Anterior cingulate cortex (tissue), 58 donors: ENCODE measurements at places on chromosomes 3 and 15.

GRCh38 chr15:79540551-79540950, 108.4 kb downstream of the MINAR1 start:
- no peak for DNase-seq

- no peak for DNase-seq
These were observed 46.6 kb upstream of the ARPP21 start for GRCh38 chr3:35592589-35593295.

- no peak for DNase-seq
These were observed 161.2 kb downstream of the ALCAM start for GRCh38 chr3:105527949-105528348.

DNA sequence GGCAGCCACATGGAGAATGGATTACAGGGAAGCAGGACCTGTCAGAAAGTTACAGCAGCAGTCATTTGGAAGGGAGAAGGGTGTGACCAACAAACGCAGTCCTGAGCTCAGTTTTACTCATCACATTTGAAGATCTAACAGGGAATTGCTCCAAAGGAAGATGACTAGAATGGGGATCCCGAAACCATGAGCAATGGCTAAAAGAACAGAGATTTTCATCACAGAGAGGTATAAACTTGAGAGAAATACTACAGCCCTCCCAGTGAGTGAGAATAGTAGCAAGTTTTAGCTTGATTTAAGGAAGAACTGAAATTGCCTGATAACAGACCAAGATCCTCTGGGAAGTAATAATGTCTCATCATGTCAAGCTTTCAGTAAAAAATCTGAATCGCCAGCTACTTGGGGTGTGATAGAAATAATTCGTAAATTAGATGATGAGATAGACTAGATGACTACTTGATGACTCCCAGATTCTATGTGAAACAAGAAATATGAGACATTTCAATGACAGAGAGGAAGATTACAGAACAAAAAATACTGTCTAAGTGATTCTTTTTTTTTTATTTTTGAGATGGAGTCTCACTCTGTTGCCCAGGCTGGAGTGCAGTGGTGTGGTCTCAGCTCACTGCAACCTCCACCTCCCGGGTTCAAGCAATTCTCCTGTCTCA, 16.9 kb downstream of the CD47 start:
- no peak for DNase-seq

DNA sequence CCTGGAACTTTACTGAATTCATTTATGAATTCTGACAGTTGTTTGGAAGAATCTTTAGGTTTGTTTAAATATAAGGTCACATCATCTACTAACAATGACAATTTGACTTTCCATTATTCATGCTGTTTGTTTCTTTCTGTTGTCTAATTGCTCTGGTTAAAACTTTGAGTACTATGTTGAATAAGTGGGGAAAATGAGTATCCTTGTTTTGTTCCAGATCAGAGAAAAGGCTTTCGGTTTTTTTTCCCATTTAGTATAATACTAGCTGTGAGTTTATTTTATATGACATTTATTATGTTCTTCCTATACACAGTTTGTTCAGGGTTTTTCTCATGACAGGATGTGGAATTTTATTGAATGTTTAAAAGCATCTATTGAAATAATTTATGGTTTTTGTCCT, 11.3 kb upstream of the TUBGCP5 start:
- DNase-seq: no peak

DNA sequence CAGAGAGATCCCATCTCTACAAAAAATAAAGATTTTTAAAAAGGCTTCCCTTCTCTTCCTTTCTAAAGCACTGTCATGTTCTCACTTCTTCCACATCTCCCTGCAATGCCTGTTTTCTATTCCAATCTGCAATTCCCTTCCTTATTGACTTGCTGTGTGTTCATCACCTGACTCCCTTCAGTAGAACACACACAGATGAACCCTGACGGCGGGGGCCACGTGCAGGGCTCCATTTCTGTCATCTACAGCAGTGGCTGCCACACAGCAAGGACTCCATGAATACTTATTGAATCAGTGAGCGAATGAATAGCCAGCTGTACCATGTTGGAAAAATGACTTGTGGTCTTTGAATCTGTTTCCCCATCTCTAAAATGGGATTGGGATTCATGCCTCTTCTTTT, 26.1 kb downstream of the BHLHE40 start:
- no peak for DNase-seq

DNA sequence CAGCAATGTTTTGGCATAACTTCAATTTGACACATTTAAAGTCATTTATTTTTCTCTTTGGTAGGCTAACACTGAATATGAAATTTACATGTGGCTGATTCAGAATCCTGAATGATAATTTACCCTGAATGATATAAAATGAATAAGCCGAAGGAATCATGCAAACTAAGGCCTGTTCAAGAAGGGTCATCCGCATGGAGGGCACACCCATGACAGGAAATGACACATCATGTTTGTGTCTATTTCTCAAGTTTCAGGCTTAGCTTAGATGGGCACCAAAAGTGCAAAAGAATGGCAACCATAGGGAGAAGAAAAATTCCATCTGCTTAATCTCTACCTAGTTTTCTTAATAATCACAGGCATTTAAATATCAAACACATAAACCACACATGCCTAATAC, 141.5 kb downstream of the DUT start:
- no peak for DNase-seq

DNA sequence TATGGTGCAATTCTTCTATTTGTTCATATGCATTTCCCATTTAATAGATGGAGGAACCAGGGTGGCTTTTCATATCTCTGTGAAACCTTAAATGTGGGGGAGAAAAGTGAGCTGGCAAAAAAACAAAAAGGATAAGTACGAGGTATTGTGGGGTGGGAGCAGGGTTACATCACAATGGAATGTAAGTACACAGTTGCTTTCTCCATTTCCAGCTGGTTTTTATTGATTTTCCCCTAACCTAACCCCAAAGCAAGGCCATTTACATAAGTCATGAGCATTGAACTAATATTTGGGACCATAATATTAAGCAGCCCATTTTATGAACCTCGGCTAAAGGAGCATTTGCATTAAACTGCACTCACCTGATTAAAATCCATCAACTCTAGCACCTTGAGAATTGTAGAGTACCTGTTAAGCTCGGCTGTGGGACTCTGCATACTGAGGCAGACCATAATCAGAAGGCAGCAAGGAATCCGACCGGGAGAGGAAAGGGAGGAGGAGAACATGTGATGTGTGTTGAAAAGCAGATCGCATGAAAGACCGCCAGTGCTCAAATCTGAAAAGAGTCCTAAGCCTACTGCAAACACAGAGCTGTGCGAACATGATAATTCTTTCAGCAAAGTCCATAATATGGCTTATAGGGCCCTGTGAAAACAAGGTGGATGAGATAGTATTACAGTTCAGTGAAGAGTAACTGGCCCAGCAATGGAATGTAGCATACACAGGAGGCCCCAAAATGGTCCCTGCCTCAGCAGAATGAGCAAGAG, 513.4 kb downstream of the FHIT start:
- DNase-seq: no peak

DNA sequence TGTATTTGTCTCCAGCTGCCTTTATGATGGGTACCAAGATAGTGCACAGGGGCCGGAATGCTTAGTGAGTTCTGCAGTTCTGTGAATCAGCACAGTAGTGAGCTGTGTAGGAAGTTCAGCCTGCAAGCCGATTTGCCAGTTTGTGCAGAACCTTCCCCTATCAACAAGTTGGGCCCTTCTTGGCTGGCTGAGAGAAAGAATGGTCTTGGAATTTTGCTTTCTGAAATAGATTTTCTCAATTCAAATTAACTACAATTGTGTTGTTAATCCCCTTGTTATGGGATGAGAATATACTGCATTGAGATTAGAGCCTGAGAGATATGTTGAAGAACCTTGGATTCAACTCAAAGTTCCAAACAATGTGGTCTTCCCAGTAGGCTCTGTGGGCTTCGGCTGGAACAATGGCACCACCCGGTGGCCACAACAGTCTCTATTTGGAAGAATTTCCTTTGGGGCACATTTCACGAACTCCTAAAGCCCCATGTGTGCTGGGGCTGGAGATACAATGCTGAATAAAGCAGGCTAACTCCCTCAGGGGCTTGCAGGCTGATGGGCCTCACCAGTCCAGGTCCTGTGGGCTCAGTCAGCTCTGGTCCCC, 59.1 kb downstream of the TRIM42 start:
- peak; percentile 7 for DNase-seq

DNA sequence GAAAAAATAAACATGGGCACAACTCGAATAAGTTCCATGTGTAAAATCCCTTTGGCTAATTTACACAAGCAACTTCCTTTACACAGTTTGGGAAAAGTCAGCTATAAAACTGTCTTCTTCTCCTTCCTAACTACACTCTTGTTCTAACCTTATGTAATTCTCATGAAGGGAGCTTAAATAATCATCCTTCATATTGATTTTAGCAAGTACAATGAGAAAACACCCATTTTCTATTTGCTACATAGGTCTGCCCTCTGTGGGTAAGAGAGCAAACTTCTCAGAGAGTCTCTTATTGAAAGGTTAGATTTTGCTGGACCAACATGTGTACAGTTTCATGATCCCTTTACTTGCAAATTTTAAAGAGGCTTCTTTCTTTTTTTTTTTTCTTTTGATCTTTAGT, 398.5 kb downstream of the ROBO1 start:
- DNase-seq: no peak

- no peak for DNase-seq
These were observed 330.2 kb downstream of the TIGIT start for GRCh38 chr3:114624047-114624445.

DNA sequence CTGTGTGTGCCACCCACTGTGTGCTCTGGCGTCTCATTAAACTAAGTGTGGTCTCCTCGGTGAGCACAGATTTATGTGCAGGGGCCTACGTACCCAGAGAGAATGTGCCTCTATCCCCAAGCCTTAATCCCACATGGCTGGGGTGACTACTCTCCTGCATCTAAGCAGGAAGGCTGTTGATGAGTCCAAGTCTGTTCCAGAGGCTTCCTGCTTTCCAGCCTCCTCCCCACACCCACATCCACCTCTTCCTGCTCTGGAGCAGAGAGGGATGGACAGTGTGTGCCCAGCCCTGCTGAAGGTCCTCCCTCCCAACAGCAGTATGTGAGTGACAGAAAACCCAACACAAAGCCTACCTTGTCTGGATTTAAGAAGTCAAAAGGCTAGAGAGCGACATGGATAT, 38.8 kb upstream of the BCL2L10 start:
- DNase-seq: no peak

GRCh38 chr15:55241891-55242290, 45.1 kb upstream of the RSL24D1 start:
- DNase-seq: no peak

DNA sequence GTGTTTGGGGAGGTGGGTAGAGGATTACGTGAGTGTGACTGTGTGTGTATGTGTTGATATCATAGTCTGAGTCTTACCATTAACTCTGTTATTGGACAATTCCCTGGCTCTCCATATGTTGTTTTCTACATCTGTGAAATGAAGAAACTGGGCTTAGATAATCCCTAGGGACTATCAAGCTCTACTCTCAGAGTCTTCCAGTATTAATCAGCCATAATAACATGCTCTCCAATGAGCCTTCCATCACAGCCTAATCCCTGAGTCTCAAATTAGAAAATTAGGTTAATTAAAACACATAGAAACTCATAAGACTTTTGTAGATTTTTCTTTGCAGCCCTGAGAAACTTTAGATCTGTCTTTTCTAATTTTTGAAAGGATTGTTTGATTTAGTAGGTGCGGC, 404.2 kb upstream of the RARB start:
- DNase-seq: no peak

DNA sequence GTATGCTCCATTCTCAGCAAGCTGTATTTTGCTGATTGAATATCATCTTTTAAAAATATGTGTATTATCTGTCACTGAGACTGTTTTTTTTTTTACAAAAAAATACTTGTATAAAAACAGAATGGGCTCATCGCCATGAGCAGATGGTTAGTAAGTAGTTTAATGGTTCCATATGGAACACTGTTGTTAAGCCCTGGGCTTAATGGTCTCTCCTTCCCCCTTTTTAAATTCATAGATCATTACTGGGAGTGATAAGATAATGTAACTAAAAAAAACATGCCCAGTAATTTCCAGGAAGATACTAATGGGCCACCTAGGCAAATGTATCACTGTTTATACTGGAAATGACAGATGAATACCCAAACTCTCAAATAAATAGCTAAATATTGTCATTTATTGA, 95.3 kb upstream of the TPRG1 start:
- DNase-seq: no peak

DNA sequence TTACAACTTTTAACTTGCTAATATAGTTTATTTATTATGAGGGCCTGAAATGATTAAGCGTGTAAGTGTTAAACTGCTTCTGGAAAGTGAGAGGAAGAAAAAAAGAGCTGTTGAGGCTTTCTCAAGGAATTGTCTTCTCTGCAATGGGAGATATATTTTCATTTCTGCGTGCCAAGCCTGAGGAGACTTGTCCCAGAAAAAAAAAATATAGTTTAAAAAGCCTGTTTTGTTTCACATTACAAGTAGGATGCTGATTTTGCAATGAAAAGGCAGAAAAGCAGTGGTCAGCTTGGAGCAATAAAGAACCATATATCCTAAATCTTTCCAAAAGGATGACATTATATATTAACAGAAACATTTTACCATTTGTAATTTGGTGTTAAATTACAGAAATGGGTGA, 115.5 kb downstream of the GMNC start:
- DNase-seq: no peak

DNA sequence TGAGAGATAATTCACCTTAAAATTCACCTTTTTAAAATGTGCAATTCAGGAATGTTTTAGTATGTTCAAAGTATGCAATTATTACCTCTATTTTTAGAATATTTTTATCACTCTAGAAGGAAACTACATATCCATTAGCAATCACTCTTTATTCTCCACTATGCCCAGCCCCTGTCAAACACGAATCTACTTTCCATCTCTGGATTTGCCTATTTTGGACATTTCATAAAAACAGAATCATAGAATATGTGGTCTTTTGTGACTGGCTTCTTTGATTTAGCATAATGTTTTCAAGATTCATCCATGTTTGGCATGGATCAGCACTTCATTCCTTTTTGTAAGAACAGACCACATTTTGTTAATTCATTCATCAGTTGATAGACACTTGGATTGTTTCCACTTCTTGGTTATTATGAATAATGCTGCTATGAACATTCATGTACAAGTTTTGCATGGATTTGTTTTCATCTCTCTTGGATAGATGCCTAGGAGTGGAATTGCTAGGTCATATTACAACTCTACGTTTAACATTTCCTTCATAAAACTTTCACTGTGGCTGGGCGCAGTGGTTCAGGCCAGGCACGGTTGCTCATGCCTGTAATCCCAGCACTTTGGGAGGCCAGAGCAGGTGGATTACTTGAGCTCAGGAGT, 12.7 kb downstream of the HMCES start:
- no peak for DNase-seq
